ENCODE measurements at places on chromosomes 6 and 20.

DNA sequence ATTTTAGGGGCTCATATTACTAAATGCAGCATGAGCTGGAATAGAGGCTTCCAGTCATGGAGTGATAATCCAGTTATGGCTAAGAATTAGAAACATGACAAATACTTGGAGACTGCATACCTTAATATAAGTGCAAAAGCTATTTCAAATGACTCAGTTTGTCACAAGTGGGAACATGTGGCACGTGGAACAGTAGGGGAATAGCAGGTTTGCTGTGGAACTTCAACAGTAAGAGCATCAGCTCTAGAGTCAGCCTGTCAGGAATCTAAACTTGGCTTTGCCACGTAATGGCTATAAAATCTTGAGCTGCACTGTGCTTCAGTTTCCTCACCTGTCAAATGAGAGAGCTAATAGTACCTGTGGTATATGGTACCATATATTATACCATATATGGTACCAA lies 62.1 kb downstream of the HTR1B start:
- no peak for DNase-seq

DNA sequence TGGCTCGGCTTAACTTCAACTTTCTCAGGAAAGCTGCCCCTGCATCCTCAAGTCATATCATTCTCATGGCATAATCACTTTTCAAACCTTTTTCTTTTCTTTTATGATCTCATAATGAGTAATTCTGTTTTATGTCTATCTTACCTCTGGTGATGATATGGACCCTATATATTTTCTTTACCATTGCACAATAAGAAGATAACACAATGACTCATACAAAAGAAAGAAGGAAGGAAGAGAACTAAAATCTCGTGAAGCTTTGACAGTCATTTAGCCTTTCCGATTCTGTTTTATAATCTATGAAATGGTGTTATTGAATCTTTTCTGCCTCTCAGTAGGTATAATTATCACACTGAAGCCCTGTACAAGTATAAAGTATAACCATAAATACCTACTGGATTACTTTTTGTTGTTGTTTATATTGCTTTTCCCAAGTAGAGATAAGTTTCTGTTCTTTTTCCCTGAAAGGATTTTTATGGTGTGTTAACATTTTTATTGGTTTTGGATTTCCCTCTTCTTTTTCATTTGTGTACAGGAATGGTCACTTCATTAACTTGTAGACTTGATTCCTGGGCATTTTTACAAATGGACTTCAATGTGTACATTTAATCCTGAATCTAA lies 300.9 kb downstream of the LAMA2 start:
- DNase-seq = no peak

GRCh38 chr6:7974938-7975763 lies 64.6 kb upstream of the TXNDC5 start:
- no peak for DNase-seq

DNA sequence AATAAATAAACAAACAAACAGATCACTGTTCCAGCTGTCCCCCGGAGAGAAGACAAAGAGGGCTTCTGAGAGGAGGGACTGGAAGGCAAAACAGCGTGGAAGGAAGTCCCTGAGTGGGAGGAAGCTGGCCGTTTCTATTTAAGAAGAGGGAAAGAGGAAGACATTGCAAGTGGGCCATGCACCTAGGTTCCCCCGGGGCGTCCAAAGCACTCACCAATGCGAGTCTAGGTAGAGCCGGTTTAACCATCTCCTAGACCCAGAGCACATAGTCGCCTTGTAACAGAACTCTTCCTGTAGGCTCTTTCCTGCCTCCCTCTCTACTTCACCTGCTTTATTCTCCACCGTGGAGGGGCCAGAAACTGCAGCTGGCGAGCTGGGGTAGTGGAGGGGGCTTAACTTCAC lies 158.4 kb downstream of the ZDHHC14 start:
- DNase-seq = no peak

GRCh38 chr6:26071135-26071534 lies 16.1 kb upstream of the HFE start:
- DNase-seq = no peak

GRCh38 chr6:75815756-75816155 lies 66.7 kb downstream of the MYO6 start:
- DNase-seq = no peak

- DNase-seq = no peak
These were observed 180.1 kb upstream of the PDE10A start for GRCh38 chr6:165843121-165843520.

- no peak for DNase-seq
These were observed 52.1 kb downstream of the TRAF3IP2 start for GRCh38 chr6:111553580-111553979.

- DNase-seq = no peak
These were observed at the start of gene GRM1 for GRCh38 chr6:146028851-146029572. TSS of gene GRM1 (plus strand) at chr6:146029062. CDS start at chr6:146029518, 456 bp downstream.

- no peak for DNase-seq
These were observed 17.8 kb downstream of the AAR2 start for GRCh38 chr20:36254076-36254475.

GRCh38 chr6:139149383-139149782 lies 14.5 kb downstream of the HECA start:
- DNase-seq = no peak

- no peak for DNase-seq
These were observed 105.6 kb downstream of the ELOVL4 start for GRCh38 chr6:79841577-79842375.

DNA sequence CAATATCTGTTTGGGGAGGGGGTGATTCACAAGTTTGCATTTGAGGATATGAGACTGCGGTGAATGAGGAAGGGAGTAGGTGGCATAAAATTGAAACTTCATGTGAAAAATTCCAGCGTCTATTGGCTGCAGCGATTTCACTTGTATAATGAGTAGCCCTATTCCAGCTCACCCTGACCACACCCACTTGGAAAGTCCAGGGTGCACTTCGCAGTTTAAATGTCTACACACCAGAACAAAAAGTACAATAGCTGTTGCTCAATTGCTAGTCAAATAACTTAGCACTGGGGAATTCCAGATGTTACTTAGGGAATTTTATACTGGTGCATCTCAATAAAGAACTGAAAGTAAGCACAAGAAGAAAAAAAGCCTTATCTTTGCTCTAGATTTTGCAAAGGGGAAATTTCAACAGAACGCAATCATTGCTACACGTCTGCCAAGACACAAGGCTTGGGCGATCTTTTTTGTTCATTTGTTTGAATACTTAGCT lies 6.3 kb downstream of the TNFAIP3 start:
- DNase-seq = no peak

- DNase-seq = no peak
These were observed 315.1 kb downstream of the HDGFL1 start for GRCh38 chr6:22884456-22884855.

DNA sequence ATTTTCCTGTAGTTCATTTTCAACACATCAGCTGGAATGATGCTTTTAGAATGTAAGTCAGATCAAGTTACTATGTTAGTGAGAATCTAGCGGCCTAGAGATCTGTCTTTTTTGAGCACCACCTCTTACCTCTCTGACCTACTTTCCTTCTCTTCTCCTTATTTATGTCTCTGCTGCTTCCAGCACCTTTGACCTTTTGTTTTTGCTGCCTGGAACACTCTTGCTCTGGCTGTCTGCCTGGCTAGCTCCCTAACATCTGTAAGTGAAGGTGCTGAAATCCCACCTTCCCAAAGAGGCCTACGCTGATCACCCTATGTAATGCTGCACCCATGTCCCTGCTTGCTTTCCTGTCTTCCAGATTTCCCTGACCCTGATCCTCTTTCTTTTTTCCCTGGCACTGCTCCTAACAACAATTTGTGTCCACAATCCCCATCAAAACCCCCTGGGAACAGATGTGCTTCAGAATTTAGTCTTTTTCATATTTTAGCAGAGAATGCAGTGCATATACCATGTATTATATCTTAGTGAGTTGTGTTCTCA lies 87.8 kb downstream of the RFPL4B start:
- no peak for DNase-seq

DNA sequence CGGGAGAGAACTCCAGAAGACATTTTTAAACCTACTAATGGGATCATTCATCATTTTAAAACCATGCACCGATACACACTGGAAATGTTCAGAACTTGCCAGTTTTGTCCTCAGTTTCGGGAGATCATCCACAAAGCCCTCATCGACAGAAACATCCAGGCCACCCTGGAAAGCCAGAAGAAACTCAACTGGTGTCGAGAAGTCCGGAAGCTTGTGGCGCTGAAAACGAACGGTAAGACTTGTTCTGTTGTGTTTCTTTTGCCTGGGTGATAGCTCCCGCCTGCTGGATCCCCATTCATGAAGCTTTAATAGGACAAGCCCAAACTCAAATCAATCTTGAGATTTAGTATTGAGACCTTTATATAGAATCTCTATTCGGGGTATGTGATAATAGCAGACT lies 4.2 kb downstream of the TNFAIP3 start:
- no peak for DNase-seq

DNA sequence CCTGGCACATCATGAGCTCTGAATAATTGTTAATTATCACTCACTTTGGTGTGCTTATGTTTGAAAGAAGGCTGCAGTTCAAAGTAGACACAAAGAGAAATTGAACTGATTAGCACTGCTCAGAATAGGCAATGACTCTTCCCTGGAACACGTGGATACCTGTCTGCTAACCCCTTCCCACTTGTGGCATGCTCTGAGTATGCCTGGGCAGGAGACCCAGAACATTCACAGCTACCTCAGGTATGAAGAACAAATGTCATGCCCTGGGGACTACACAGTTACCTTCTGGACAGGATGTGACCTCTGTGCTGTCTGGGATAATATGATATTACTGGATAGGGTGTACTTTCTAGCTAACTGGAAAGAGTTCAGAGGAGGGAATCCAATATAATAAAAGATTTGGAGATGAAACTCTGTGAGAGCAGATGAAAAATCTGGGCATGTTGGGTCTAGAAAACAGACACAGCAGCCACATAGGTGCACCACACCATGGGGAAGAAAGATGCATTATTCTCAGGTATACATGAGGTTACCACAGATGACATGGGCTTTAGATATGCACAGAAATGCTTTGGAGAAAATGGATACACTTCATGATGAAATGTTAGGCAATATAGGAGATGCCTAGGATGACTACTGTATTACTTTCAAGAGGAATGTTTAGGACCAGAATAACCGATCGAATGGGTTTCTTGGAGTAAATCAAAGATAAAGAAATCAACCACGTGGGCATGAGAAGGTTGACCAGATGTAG lies 324.2 kb upstream of the PREP start:
- DNase-seq = no peak

GRCh38 chr6:38789256-38789655 lies 74.1 kb downstream of the DNAH8 start:
- no peak for DNase-seq

DNA sequence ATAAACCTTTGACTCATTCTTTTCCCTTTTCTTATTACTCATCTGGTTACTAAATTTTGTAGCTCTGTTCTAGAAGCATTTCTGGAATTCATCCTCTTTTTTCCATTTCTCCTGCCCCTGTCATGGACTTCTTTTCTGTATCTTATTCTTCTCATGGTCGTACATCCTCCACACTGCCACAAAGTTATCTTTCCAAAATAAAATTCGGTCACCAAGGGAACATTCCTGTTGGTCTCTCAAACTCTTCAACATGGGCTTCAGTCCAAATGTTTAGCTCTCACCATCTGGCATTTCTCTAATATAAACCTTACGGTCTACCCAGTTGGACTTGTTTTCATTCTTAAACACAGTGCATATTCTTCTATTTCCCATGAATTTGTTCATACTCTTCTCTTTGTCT lies 428.8 kb upstream of the ID4 start:
- DNase-seq = no peak

DNA sequence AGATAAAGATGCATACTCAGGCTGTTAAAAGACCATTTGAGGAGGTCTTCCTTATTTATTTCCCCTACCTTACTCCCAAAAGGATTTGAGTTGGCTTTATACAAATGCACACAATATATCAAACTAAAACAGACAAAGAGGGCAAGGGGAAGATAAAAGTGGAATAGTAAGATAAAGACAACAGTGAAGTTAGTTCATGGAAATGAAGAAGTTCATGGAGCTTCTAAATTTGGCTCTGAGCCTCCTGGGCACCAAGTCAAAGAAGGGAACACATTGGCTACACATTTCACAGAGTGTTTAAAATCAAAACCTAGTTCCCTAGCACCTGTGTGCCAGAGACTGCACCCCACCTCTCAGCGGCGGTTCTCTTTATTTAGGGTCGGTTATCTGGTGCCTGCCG lies 25.8 kb upstream of the ARMC2 start:
- no peak for DNase-seq

DNA sequence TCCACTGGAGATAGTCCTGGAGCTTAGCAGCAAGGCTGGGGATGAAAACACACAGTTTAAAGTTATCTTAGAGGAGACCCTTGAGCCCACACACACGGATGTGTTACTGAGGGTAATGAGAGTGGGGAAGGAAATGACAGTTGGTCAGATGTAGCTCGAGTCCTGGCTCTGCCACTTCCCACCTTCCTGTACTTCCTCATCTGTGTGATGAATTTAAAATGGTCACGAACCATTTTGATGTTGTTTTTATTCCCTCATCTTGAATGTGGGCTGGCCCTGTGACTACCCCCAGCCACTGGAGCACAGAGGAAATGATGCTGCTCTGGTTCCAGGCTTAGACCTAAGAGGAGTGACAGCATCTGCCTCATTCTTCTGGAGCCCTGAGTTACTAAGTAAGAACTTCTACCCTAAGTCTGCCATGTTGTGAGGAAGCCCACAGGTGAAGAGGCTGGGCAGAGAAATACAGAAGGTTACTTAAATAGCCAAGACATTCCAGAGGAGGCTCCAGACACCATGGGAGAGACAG lies 141.2 kb downstream of the NRN1 start:
- DNase-seq = no peak

DNA sequence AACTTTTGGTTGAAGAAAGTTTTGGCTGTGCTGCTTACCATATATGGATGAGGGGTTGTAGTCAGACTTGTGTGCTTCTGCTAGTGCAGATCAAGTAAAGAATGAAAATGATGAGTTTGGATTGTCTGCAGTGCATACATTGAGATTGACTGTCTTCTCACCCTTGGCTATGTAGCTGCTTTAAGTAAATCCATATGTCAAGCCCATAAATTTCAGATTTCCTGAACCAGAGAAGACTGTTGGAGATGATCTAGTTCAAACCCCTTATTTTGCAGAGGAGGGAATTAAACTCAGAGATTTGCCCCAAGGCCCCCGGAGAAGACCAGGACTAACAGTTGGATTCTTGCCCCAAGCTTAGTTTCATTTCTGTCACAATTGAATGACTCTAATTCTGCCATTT lies 67.2 kb downstream of the PKIB start:
- DNase-seq = no peak

DNA sequence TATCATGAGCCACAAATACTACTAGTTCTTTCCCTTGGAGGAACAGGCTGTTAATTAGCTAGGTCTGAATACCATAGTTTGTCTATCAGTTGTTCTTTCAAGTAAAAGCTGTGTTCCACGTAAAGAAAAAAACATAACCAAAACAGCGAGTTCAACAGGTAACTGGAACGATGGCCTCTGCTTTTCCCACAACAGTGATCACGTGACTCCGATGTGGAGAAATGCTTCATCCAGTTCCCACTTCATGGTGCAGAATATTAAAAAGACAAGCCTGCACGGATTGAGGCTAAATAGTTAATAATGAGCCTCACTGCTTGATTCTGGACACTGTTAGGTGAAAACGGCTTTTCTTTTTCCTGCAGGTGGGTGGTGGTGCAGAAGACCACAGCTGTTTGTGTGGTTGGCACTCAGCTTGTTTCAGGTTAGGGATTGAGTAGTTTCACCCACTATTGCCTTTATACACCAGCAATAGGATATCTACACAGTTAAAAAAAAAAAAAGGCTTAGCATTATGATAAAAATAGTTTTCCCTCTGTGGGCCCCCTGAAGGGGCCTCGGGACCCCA lies 88.1 kb downstream of the DACT2 start:
- DNase-seq = no peak
